A673 (cell line): ENCODE measurements at places on chromosomes 12 and 14.
A peak's percentile ranks its signal among the peaks of the same experiment; 100 is the strongest.

GRCh38 chr12:124461851-124462623, 105.4 kb downstream of the NCOR2 start:
- DNase-seq, result no peak

- no peak for DNase-seq
Observed at GRCh38 chr12:75483431-75483830, 2.9 kb downstream of the GLIPR1 start.

GRCh38 chr12:65962921-65963861, 138.9 kb downstream of the HMGA2 start:
- peak; percentile 70 for DNase-seq

DNA sequence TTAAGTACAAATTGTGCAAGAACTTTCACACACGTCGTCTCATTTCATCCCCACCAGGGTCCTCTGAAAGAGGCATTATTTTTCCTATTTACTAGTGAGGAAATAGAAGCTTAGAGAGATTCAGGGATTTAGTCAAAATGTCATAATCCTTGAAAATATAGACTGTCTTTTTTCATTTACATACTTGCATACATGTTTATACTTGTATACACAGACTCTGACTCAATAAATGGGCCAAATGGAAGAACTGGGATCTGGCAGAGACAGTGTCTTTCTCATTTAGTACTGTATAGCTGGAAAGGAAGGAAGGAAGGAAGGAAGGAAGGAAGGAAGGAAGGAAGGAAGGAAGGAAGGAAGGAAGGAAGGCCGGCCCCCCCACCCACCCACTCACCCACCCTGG, 357.7 kb upstream of the SOX5 start:
- peak; percentile 94 for DNase-seq

DNA sequence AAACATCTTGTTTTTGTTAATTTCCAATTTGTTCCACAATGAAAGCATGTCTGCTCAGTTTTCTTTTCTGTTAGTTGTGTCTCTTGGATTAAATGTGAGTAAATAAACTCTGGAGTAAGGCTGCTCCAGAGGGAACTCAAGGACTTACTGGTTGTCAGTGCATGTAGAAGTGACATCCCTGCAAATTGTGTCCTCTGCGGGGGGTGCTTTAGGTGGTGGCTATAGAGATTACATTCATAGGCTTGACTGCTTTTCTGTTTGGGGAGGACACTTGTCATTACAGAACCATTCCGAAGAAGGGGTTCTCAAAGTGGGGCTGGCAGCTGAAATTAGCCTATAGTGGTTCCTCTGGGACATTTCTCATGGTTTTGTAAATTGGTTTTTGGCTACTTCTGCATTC, 8.8 kb downstream of the TMTC2 start:
- no peak for DNase-seq

GRCh38 chr12:7637615-7638014, 28.1 kb downstream of the APOBEC1 start:
- no peak for DNase-seq

- no peak for DNase-seq
Observed at GRCh38 chr14:22739423-22739822, 27.1 kb upstream of the OXA1L start.

GRCh38 chr12:64679487-64680001, 69.2 kb downstream of the RASSF3 start:
- DNase-seq, result peak; percentile 89

DNA sequence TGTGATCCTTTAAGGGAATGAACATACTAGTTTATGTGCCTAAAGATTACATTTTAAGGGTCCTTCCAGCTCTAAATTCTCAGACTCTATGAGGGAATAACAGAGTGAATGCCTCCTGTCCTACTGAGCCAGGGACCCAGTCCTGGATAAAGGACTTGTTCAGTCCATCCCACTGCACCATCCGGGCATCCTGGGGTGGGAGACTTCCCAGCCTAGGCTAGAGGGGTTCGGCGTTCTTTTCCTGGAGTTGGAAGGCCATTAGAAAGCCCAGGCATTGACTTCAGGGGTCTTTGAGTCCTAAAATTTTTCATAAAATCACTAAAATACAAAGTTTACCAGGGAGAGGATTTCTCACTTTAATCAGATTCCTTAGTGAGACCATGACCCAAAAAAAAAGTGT, 127.9 kb upstream of the FKBP4 start:
- DNase-seq, result no peak

DNA sequence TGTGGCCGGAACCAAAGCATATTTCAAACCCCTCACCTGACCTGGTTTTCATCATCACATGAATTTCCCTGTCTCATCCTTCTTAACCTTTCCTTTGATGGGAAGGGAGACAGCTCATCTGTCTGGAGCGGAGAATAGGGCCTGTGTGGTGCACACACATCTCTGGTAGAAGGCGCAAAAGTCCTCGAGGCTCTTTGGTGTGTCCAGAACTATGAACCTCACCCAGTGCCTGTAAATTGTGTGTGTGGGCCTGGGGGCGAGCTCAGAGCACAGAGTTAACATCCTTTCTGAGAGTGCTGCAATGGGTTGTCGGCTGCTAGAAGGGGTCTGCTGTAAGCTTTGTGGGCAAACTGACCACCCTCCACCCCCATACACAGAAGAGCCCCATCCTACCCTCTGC, 749 bp downstream of the GALNT6 start:
- no peak for DNase-seq

GRCh38 chr12:16034136-16034817, 123.1 kb downstream of the DERA start:
- DNase-seq, result no peak

DNA sequence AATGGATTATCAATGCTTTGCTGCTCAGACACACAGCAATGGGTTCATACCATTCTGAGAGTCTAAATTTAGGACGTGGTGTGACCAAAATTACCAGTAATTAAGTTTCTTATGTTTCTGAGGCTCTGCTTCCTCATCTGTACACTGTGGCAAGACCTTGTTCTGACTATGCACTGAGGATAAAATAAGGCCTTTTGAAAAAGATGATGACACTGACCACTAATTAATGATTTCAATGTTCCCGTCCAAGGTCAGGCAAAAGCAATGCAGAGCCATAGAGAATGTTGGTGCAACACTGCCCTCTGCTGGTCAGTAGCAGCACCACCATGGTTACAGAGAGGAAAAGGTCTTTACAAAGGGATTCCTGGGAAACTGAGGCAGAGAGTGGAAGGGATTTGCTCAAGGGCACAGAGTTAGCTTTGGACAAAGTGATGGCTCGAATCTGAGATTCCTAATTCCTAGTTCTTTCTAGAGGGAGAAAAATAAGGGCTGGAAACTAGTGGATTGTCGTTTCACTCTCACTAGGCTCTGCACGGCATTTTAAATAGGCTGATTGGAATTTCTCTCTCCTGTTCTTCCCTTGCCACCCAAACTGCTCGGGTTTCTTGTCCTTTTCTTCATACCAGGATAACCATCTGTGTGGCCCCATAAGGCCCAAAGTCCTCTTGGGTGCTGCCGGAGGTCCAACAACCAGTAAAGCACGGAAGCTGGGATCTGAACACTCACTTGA, 22.3 kb upstream of the P2RX7 start:
- peak; percentile 69 for DNase-seq

DNA sequence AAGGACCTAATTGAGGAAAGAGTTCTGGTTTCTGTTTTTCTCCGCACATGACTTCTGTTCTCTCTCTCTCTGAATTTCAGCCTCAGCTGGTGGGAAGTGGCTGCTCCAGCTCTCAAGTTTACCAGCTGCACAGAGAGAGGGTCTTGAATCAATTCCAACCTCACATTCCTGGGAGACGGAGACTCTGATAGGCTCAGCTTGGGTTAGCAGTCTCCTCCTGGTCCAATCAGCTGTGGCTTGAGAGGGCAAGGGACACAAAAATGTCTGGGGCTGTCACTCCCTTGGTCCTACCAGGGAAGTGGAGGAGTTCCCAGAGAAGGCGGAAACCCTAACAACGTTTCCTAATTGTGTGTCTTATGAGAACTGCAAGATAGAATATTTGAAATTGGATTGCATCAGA, 7.0 kb downstream of the CCDC63 start:
- DNase-seq, result peak; percentile 78

DNA sequence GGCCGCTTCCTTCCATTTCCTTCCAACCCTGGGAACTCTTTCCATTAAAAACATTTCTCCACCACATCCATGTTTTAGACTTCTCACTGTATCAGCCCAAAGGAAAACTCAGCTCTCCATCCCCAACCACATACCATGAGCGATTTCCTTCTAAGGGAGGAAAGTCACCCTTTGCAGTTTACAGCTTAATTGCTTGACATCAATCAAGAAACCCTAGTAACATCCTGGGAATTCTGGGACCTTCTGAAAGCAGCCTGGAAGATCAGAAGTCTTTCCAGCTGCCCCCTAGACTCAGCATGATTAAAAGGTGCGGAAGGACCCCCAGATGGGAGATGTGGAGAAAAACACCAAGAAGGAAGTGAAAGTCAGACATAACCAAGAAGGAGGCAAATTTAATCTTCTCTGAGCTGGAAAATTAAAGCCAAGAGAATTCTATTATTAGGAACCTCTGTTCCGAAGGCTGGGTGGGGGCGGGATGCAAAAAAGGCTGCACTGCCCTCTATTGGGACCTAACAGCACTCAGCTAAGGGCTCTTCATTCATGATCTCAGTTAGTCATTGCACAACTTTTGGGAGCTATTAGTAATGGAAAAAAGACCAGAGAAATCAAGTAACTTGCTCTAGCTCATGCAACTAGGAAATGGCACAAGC, 73.3 kb upstream of the PLXNC1 start:
- DNase-seq, result peak; percentile 84

GRCh38 chr14:91219517-91220389, 24.8 kb downstream of the GPR68 start:
- no peak for DNase-seq

DNA sequence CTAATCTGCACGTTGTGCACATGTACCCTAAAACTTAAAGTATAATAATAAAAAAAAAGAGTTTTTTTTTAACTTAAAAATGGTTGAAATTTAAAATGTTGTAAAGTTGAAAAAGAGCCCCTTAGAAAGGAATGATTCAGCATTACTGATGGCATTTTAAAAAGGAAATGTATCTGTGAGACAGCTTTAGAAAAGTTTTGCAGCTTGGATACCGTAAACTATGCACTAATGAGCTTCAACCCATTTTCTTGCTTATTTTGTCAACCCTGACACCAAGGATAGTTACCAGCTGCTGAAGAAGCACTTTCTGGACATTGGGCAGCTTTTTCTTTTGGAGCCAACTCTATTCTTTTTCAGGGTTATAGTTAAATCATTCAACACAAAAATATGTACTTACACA, 4.3 kb downstream of the BICD1 start:
- no peak for DNase-seq

- DNase-seq, result no peak
Observed at GRCh38 chr14:85463512-85463911, 66.4 kb upstream of the FLRT2 start.

GRCh38 chr14:57833323-57833722, 32.6 kb downstream of the SLC35F4 start:
- DNase-seq, result peak; percentile 87

- DNase-seq, result peak; percentile 49
Observed at GRCh38 chr14:58151133-58152013, 640 bp downstream of the ARMH4 start.

GRCh38 chr12:58832-59231, 7.7 kb upstream of the IQSEC3 start:
- no peak for DNase-seq

DNA sequence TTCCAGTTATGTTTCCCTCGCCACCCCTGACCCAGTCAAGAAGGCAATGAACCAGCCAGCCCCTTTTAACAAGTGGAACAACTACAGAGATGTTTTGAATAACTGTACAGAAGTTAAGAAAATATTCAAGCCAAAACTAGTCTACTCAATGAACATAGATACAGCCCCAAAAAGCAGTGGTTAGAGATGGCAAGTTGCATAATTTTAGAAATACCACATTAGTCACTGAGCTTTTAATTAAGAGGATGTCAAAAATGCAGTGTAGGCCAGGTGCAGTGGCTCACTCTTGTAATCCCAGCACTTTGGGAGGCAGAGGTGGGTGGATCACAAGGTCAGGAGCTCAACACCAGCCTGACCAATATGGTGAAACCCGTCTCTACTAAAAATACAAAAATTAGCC, 27.2 kb downstream of the PROX2 start:
- no peak for DNase-seq

GRCh38 chr14:24064856-24065255, 6.5 kb upstream of the CPNE6 start:
- DNase-seq, result no peak

GRCh38 chr12:75634244-75635222, 123.1 kb upstream of the KRR1 start:
- DNase-seq, result no peak

- no peak for DNase-seq
Observed at GRCh38 chr14:51441001-51441400, 201.0 kb downstream of the TMX1 start.

GRCh38 chr14:31619440-31619839, 58.2 kb downstream of the NUBPL start:
- no peak for DNase-seq

DNA sequence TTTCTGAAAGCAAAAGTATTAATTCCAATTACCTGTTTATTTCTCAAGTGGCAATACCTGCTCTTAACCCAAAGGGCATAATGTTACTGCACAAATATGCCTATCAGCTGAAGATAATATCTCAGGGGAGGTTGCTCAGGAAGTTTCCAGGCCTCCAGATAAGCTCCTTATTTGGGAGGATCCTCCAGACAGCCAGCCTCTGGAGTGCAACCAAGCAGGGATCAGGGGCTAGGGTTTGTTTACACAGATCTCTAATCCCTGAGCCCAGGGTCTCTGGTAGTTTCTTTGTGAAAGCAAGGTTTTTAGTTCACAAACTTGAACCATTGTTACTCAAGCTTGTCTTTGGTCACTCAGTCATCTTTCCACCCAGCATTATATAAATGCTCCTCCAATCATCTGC, 124.4 kb downstream of the SLC38A4 start:
- DNase-seq, result no peak

DNA sequence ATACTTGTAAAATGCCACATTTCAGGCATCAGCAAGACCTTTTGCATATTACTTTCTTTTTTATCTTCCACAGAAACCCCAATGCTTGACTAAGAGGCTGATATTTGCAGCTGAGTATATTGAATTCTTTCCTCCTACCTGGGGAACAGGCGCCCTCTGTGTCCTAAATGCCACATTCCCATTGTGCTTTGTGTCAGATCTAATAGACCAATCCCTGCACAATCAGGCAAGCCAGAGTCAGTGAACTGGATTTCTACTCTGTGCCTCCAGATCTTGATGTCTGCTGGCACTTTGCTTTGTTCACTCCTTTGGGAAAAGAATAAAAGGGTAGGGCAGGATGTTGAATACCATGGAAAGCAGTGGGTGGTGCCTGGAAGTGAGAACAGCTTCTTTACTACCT, 22.4 kb upstream of the TAS2R42 start:
- no peak for DNase-seq

GRCh38 chr14:34966413-34966812, 16.4 kb upstream of the SRP54 start:
- DNase-seq, result no peak

GRCh38 chr14:32472512-32473463, 143.7 kb downstream of the AKAP6 start:
- peak; percentile 12 for DNase-seq

- no peak for DNase-seq
Observed at GRCh38 chr12:14249368-14249767, 116.1 kb upstream of the ATF7IP start.

GRCh38 chr14:95498622-95499353, 17.7 kb downstream of the SYNE3 start:
- no peak for DNase-seq

GRCh38 chr14:28303248-28303647, 463.3 kb upstream of the FOXG1 start:
- DNase-seq, result no peak

GRCh38 chr14:80868260-80868659, 73.3 kb downstream of the CEP128 start:
- no peak for DNase-seq
